Activated CD8-positive, alpha-beta T cell treated with anti-CD3 and anti-CD28 coated beads for 36 hours (primary cell): ENCODE measurements at places on chromosomes 3 and 15. TPM values are rescaled to one million over a fixed set of nuclear protein-coding genes. Genes with fewer than 3 reads are reported as not detected.

GRCh38 chr3:44825264-44825925, 36.3 kb upstream of the TMEM42 start:
- H3K4me1 ChIP-seq: no peaks in the 10 kb centered on the region
- peaks cover 53% of the 10 kb centered on the region for H3K36me3 ChIP-seq
- H3K4me3 ChIP-seq: no peak overlapping the region

PLXNA1 gene
- total RNA-seq: 6.6 TPM

APOD gene
- not detected for total RNA-seq

CACNA2D3 gene
- not detected for total RNA-seq

DNA sequence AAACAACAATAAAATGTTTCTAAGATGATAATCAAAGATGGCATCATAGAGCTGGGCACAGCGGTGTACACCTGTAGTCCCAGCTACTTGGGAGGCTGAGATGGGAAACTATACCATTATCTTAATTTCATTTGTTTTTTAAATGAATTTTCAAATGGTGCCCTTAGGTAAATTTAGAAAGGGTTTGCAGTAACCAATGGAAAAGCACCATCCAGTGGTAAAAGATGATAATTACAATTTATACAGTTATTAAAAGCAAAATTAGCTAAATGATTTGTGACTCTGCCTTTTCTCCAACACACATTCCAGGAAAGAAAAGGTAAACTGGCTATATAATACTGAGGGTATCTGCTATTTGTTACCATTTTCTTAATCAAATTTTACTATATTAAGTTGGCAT, 14.4 kb upstream of the ANKRD28 start:
- H3K27me3 ChIP-seq: no peaks in the 10 kb centered on the region
- peaks cover 4% of the 10 kb centered on the region for H3K36me3 ChIP-seq
- H3K4me1 ChIP-seq: peaks cover 43% of the 10 kb centered on the region
- H3K27ac ChIP-seq: no peak overlapping the region
- no peak for DNase-seq

- no peak overlapping the region for H3K27ac ChIP-seq
- H3K36me3 ChIP-seq: no peaks in the 10 kb centered on the region
- H3K27me3 ChIP-seq: peaks cover 1% of the 10 kb centered on the region
- no peak for DNase-seq
- no peaks in the 10 kb centered on the region for H3K4me1 ChIP-seq
Observed at GRCh38 chr3:99534951-99535704, 103.3 kb upstream of the COL8A1 start.

ARNT2 gene
- not detected for total RNA-seq

DNA sequence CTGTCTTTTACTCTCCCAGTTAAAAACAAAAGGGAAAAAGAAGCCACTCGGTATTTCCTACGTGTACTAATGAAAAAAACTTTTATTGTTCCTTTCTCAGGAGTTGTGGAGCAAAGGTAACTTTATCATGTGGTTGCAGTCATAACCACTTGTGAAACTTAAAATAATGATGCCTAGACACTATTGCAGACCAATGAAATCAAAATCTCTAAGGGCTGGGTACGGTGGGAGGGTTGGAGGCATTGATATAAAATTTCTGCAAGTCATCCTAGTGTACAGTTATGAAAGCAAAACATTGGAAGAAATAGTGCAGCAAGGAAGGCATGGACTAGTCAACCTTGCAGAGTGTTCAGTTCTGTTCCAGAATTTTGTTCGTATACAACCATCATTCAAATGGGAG, 808.8 kb downstream of the TUSC7 start:
- H3K4me1 ChIP-seq: no peaks in the 10 kb centered on the region
- H3K27me3 ChIP-seq: no peaks in the 10 kb centered on the region
- no peak for DNase-seq
- no peak overlapping the region for H3K27ac ChIP-seq
- no peak overlapping the region for H3K4me3 ChIP-seq
- no peaks in the 10 kb centered on the region for H3K36me3 ChIP-seq

- H3K4me3 ChIP-seq: peak within 1 kb of the TSS; percentile 81
- H3K36me3 ChIP-seq: peaks cover 7% of the 10 kb centered on the region
- DNase-seq: peak; percentile 97
- peaks cover 51% of the 10 kb centered on the region for H3K4me1 ChIP-seq
- no peaks in the 10 kb centered on the region for H3K27me3 ChIP-seq
Observed at GRCh38 chr3:184811999-184812661, at the start of gene VPS8. TSS of gene VPS8 (plus strand) at chr3:184812166. CDS start at chr3:184824633, 12,467 bp downstream.

GRCh38 chr15:69305204-69305931, 6.7 kb downstream of the PAQR5 start:
- DNase-seq: no peak
- no peak overlapping the region for H3K4me3 ChIP-seq
- H3K36me3 ChIP-seq: no peaks in the 10 kb centered on the region
- no peaks in the 10 kb centered on the region for H3K4me1 ChIP-seq

ANKDD1A gene
- total RNA-seq: 3.4 TPM

GRCh38 chr3:102619361-102619760, 184.5 kb downstream of the ZPLD1 start:
- no peak overlapping the region for H3K4me3 ChIP-seq
- peaks cover 3% of the 10 kb centered on the region for H3K27me3 ChIP-seq
- H3K4me1 ChIP-seq: no peaks in the 10 kb centered on the region
- no peak overlapping the region for H3K27ac ChIP-seq
- H3K36me3 ChIP-seq: no peaks in the 10 kb centered on the region
- no peak for DNase-seq

DNA sequence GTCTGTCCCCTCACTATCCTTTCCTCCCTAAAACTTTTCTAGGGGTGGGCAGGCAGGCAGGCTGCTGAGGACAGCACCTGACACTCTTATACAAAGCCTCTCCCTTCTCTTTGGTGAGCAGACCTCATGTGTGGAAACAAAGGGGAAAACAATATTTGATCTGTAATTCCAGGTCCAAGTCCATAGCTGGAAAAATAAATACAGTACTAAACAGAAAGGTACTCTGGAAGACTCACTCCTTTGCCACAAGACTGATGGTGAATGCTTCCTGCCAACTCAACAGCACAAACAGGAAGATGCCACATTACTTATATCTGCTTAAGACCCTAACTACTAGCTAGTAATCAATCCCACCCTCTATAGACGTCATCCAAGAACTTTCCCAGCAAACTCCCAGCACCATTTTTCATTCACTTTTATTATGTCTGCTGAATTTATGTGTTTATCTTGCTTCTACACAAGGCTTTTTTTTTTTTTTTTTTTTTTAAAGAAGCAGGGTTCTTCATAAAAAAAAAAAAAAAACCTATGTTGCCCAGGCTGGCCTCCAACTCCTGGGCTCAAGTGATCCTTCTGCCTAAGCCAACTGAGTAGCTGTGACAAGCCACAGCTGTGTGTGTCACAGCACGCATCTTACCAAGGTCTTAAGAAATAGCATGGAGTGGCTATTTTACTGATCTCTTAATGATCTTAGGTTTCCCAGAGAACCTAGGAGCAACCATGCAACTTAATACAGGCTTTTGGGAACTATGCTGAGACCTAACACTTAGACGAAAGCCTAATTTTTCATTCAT, 44.2 kb upstream of the CSPG5 start:
- H3K27me3 ChIP-seq: no peaks in the 10 kb centered on the region
- peak overlapping the region; percentile 17 for H3K27ac ChIP-seq
- H3K4me3 ChIP-seq: no peak overlapping the region
- H3K4me1 ChIP-seq: no peaks in the 10 kb centered on the region
- peaks cover 44% of the 10 kb centered on the region for H3K36me3 ChIP-seq

- no peaks in the 10 kb centered on the region for H3K36me3 ChIP-seq
- DNase-seq: no peak
- H3K27ac ChIP-seq: no peak overlapping the region
- H3K4me3 ChIP-seq: no peak overlapping the region
- H3K4me1 ChIP-seq: no peaks in the 10 kb centered on the region
- no peaks in the 10 kb centered on the region for H3K27me3 ChIP-seq
Observed at GRCh38 chr3:87006844-87007439, 16.0 kb upstream of the VGLL3 start.

- H3K27me3 ChIP-seq: peaks cover 1% of the 10 kb centered on the region
- no peak overlapping the region for H3K4me3 ChIP-seq
- no peak overlapping the region for H3K27ac ChIP-seq
- no peak for DNase-seq
- H3K4me1 ChIP-seq: no peaks in the 10 kb centered on the region
Observed at GRCh38 chr3:134839990-134840389, 44.9 kb downstream of the EPHB1 start.

GRCh38 chr3:134659391-134660045, 8.7 kb upstream of the KY start:
- H3K27me3 ChIP-seq: peaks cover 2% of the 10 kb centered on the region
- no peaks in the 10 kb centered on the region for H3K36me3 ChIP-seq
- DNase-seq: no peak
- no peaks in the 10 kb centered on the region for H3K4me1 ChIP-seq
- no peak overlapping the region for H3K27ac ChIP-seq
- H3K4me3 ChIP-seq: no peak overlapping the region

- no peaks in the 10 kb centered on the region for H3K27me3 ChIP-seq
- DNase-seq: no peak
- peaks cover 17% of the 10 kb centered on the region for H3K4me1 ChIP-seq
- peaks cover 17% of the 10 kb centered on the region for H3K36me3 ChIP-seq
Observed at GRCh38 chr15:68275165-68275746, 2.3 kb upstream of the FEM1B start.

PARP15 gene
- 13.3 TPM for total RNA-seq

MESP2 gene
- not detected for total RNA-seq

DNA sequence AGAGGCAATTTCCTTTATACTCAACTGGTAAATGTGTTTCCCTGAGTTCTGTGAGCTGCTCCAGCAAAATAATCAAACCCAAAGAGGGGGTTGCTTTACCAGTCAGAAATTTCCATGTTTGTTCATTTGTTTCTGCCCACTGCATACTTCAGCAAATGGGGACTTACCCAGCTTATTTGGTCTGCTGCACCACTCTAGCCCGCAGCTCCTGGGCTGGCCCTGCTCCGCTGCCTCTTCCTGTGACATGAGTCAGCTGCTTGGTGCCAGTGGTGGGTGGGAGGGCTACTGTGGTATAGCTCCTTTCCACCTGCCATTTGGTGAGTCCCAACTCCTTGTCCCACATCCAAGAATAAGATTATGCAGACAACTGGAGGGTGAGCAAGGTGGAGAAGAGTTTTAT, 644.2 kb downstream of the MCTP2 start:
- no peaks in the 10 kb centered on the region for H3K27me3 ChIP-seq
- H3K4me1 ChIP-seq: no peaks in the 10 kb centered on the region
- H3K27ac ChIP-seq: no peak overlapping the region
- DNase-seq: no peak
- no peak overlapping the region for H3K4me3 ChIP-seq
- H3K36me3 ChIP-seq: no peaks in the 10 kb centered on the region

PCOLCE2 gene
- total RNA-seq: 1.1 TPM

DNA sequence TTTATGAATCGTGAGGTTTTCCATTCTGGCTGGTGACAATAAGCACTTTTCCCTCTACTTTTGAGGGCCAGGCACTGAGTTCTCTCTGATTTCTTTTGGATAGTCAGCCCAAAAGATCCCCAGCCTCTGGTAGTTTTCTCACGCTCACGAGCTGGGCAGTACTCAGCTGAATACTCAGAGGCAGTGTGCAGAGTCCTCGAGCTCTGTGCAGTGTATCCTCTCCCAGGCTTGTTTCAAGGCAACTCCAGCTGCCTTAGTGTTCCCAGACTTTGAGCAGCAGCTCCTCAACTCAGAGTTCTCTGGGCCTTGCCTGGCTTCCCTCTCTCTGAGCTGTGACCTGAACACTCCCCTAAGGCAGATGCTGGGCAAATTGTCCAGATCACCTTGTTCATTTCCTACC, 59.1 kb upstream of the IQSEC1 start:
- no peaks in the 10 kb centered on the region for H3K36me3 ChIP-seq
- H3K4me1 ChIP-seq: peaks cover 4% of the 10 kb centered on the region
- H3K27me3 ChIP-seq: peaks cover 2% of the 10 kb centered on the region
- H3K27ac ChIP-seq: no peak overlapping the region
- no peak overlapping the region for H3K4me3 ChIP-seq

DNA sequence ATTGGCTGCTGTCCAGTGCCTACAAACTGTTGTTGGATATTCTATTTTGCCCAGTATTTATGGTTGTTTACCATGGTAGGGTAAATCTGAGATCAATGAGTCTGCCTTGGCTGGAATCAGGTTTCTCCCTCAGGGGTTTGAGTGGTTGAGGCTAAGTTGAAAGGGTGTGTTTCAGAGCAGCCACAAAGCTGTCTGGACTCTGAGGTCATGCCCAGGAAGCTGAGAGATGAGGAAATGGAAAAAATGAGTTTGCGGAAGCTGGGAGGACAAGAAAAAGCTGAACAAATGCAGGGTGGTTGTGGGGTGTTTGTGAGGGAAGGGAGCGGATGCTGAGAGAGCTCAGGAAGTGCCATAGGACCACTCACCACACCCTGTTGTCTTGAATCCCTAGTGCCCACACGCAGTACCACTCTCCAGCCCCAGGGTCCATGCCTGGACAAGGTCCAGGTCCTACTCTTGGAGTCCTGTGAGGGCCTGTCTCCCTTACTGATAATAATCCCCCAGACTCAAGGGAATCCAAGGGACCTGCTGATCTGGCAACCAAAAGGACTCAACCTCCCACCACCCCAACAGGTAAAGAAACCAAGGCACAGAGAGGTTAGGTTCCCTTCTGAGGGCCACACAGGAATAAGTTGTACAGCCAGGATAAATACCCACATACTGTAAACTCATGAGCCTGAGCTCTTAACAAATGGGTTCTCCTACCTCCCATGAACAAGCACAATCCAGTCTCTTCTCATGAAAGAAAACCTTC, 81.6 kb downstream of the PPCDC start:
- peaks cover 10% of the 10 kb centered on the region for H3K27me3 ChIP-seq
- H3K4me1 ChIP-seq: peaks cover 30% of the 10 kb centered on the region

GRCh38 chr3:194117104-194117845, 18.7 kb upstream of the HES1 start:
- no peaks in the 10 kb centered on the region for H3K36me3 ChIP-seq
- peaks cover 16% of the 10 kb centered on the region for H3K27me3 ChIP-seq
- no peak for DNase-seq
- H3K4me3 ChIP-seq: no peak overlapping the region

- no peak overlapping the region for H3K27ac ChIP-seq
- H3K4me1 ChIP-seq: no peaks in the 10 kb centered on the region
- H3K36me3 ChIP-seq: no peaks in the 10 kb centered on the region
Observed at GRCh38 chr3:9020426-9020825, 57.2 kb upstream of the RAD18 start.

DNA sequence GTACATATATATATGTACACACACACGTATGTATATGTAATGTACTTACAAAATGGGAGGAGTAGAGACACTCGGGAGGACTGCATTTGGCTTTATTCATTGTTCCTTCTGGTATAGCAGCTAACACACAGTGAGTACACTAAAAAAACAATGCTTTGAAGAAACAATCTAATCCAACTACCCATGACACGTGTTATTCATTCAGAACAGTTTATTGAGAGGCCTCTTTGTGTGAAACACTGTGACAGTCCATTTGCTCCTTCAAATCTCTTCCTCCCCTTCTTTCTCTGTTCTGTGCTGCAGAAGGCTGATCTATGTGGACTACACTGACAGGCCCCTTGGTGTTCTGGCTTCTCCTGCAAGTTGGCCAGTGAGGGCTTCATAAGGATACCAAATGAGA, 1075.9 kb upstream of the CFAP20DC start:
- H3K27me3 ChIP-seq: no peaks in the 10 kb centered on the region
- no peaks in the 10 kb centered on the region for H3K4me1 ChIP-seq
- H3K36me3 ChIP-seq: no peaks in the 10 kb centered on the region
- no peak for DNase-seq
- H3K27ac ChIP-seq: no peak overlapping the region
- H3K4me3 ChIP-seq: no peak overlapping the region

- H3K27ac ChIP-seq: no peak overlapping the region
- H3K4me1 ChIP-seq: no peaks in the 10 kb centered on the region
- peaks cover 8% of the 10 kb centered on the region for H3K27me3 ChIP-seq
- DNase-seq: no peak
Observed at GRCh38 chr3:132321304-132321703, 4.1 kb downstream of the ACP3 start.
